Natural killer cell (primary cell): ENCODE measurements at places on chromosomes 7 and 10. TPM values are rescaled to one million over a fixed set of nuclear protein-coding genes. Genes with fewer than 3 reads are reported as not detected.

PARD3 gene
- total RNA-seq: 0.49 TPM

ELN gene
- not detected for total RNA-seq

DNA sequence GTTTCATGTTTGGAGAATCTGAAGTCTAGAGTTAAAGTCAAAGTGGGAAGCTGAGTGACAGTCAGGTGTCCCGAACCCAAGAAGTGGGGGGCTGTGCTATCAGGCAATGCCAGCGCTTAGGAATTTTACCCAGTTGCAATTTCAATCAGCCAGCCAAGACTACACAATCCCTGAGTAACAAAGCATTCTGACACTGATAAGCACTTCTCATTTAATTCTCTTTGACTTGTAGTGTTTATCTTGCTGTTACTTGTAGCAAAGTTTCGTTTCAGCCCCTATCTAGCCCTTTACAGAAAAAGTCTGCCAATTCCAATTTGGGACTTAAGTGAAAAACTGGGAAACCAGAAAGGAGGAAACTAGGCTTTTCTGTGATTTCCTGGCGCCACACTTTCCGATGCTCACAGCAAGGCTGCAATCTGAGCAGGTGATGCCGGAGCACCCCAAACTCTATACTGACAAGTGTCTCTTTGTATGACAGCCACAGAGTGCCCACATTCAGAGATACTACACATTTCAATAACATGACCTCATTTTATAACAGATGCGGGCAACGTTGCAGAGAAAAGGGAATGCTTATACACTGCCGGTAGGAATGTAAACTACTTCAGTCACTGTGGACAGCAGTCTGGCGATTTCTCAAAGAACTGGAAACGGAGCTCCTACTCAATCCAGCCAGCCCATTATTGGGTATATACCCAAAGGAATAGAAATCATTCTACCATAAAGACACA is 61.0 kb downstream of the ITIH5 start:
- no peak for DNase-seq

STN1 gene
- total RNA-seq: 53.4 TPM

DNA sequence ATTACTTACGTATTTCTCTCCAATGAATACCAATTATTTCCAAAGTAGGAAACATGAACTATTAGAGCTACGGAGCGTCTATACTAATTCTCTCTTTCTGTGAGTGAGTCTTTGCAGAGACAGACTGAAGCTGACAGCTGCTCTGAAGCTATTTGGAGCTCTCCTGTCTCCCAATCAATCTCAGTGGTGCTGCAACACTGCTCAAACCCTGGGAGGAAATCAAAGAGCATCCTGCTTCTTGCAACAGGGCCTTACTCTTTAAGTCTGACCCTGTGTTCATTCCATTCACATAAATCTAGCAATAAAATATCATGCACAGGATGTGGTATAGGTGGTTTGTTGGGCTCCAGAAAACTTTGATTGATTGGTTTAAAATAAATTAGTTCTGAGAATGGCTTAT is 685.7 kb upstream of the IGFBP3 start:
- no peak for DNase-seq

DNA sequence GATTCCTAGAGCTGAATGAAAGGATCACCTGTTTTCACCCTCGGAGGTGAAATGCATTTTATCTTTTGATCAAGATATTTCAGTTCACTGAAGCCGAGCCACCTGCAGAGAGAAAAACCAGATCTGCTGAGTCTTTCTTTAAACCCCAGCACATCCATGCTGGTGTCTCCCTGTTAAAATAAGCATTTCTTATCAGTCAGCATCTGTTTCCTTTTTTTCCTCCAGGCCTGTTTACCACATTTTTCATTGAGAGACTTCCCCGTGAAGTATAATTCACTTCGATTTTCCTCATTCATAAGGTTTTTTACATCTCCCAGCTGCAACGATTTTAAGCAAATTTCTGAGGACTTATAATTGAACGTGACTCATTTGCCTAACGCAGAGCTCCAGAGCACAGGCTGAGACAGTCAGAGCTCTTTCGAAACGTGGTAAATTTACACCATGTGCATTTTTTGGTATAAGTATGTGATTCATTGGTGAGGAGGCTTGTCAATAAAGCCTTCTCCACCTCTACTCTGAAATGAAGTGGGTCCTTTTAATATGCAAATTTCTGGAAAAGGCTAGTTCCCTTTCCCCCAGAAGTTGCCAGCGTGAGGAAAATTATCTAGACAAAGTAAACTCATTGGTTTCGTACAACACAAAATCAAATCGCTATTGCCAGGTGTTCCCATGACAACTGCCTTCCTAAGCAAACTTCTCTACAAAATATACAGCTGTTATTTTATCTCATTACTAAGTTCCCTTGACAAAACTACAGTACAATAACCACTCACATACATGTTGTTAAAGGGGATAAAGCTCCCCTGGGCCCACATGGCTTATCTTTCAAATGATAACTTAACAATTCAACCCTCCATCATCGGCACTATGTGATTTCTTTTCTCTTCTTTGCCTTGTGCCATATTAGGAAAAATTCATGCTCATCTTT is 374.8 kb upstream of the AKR1E2 start:
- DNase-seq: no peak

- no peak for DNase-seq
Measured at GRCh38 chr7:98354052-98354451, 46.8 kb downstream of the BAIAP2L1 start.

- DNase-seq: peak; percentile 36
Measured at GRCh38 chr10:35335133-35336083, 901 bp upstream of the CCNY start.

MYH16 gene
- total RNA-seq: not detected

MTPN gene
- total RNA-seq: 170 TPM

GRCh38 chr7:48563334-48563733 is 361.0 kb upstream of the CDC14C start:
- no peak for DNase-seq

DNA sequence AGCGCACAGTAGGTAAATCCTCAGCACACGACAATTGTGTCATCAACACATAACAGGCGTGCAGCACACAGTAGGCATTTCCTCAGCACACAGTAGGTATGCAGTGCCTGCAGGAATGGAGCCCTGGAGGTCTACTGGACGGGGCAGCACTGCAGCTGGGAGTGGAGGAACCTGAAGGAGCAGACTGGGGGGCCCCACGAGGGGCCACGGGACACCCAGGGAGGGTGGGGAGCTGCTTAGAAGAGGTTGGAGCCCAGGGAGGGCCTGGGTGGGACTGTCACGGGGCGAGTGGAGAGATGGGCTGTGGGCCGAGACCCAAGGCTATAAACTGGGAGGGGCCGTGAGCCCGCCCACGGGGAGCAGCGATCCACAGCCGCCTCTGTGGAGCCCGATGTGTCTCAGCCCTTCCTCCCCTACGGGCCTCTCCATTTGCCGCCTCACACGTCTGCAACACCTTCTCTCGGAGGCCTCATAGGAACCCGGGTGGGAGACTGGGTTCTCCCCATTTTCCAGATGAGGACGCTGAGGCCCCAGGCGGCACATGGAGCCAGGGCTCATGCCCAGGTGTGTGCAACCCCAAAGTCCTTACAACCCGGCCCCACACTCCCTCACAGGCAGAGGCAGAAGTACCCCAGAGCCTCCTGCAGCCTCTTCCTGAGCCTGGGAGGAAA is 101.5 kb downstream of the MICALL2 start:
- no peak for DNase-seq

MPP7 gene
- 21.0 TPM for total RNA-seq

DNA sequence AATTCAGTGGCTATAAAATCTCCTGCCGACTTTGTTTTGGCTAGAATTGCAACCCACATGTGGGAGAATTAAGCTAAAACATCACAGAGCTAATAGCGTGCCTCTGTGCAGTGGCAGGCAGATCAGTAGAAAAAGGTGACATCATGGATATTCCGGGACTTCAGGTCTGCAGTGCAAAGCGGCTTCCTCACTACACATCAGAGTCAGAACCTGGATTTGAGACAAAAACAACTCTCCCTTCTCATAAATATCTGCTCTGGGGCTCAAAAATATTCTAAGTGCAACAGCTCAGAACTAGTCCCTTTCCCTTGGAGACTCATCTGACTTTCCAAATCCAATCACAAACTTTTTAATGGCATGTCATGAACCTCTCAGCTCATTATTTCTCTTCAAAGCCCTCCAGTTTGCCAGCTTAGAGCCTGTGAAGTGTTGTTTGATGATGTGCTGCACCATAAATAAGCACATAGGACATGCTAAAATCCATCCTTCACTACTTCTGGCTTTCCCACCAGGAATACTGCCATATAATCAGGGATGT is 337.1 kb downstream of the RNLS start:
- DNase-seq: no peak

- no peak for DNase-seq
Measured at GRCh38 chr10:43353495-43354329, 17.7 kb upstream of the FXYD4 start.

UBE3C gene
- total RNA-seq: 44.6 TPM

ANKRD1 gene
- total RNA-seq: not detected

OR6V1 gene
- not detected for total RNA-seq

FAM180A gene
- not detected for total RNA-seq

DNA sequence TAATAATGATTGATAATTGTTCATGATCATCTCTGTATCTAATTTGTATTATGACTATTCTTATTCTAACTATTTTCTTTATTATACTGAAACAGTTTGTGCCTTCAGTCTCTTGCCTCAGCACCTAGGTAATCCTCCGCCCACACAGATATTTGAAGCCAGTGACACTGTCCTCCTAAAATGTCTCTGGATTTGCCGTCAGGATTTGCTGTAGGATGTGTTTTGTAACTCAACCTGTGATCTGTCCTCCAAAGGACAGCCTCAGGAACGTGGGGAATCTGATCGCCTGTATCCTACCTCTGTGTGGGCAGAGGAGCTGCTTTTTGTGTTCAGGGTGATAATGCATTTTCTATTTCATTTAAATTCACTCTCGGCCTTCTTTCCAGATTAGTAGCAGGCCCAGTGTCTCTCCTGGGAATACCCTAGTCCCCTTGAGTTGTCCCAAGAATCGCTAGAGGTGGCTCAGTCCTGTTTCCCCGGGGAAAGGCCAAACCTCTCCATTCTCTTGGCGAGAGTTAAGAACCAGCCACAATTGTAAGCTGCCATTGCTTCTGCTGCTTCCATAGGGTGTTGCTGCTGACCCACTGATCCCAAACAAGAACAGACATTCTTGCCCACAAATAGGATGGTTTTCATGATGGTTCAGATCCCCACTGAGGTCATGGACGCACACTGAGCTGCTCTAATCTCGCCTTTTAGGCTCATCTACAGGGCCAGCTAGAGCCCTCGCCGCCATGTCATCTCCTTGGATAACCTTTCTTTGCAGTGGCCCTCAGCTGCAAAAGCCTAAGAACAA is 136.2 kb upstream of the KCNMA1 start:
- no peak for DNase-seq

DNA sequence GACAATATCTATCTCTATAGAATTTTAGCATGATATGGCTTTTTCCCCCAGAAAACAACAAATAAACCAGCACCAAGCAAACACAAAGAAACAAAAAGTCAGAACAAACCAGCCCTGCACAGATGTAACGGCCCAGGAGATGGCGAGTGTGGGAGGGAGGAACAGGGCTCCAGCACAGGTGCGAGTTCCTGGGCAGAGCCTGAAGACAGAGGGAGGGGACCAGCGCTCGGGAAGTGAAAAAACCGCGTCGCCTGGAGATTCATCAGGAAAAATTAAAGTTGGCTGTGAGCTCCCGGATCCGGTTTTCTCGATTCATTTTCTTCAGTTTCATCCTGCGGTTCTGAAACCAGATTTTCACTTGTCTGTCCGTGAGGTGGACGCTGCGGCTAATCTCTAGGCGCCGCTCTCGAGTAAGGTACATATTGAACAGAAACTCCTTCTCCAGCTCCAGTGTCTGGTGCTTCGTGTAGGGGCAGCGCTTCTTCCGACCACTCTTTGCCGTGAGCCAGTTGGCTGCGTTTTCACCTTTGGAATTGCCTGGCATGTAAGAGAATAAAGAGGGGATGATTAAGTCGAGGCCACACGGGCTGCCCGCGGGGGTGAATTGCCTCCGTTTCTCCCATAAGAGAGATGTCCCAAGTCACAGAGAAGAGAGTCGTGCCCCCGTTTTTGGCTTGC is 2.3 kb downstream of the HOXA10 start:
- peak; percentile 47 for DNase-seq

- no peak for DNase-seq
Measured at GRCh38 chr7:78959477-78959876, 494.0 kb downstream of the MAGI2 start.

DNA sequence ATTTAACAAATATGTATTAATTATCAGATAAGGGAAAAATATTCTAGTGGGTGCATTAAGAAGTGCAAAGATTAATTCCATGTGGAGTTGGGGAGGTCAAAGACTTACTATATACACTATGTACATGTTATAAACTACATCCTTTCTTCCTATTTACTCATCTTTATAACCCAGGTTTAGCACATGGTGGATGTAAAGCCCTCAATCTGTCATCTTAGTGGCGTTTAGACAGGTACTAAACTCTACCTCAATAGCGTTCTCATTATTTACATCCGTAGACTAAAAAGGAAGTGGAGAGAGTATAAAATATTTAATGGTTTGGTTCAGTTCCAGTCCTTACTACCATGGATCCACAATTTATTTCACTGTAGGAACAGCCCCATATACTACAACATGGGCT is 14.8 kb upstream of the CELF2 start:
- DNase-seq: no peak

OR9A2 gene
- not detected for total RNA-seq

- no peak for DNase-seq
Measured at GRCh38 chr10:1308173-1308961, 252.2 kb downstream of the WDR37 start.

GRCh38 chr7:16046041-16046440 is 359.6 kb upstream of the MEOX2 start:
- no peak for DNase-seq

SPDYE6 gene
- not detected for total RNA-seq

- peak; percentile 22 for DNase-seq
Measured at GRCh38 chr10:11095374-11095801, 77.7 kb downstream of the CELF2 start.

GRCh38 chr10:23172429-23173213 is 19.5 kb upstream of the PTF1A start:
- DNase-seq: no peak

GRCh38 chr7:135685306-135686084 is 23.2 kb downstream of the STMP1 start:
- DNase-seq: no peak

- no peak for DNase-seq
Measured at GRCh38 chr10:133216776-133217175, 13.2 kb upstream of the UTF1 start.

ZNF862 gene
- 28.9 TPM for total RNA-seq

- DNase-seq: no peak
Measured at GRCh38 chr7:50479743-50480517, 29.8 kb upstream of the FIGNL1 start.

FIGNL1 gene
- total RNA-seq: 7.6 TPM

SFTPA1 gene
- total RNA-seq: not detected
